ENCODE measurements at places on chromosomes 1 and 21.

GRCh38 chr1:119895102-119895501 lies 1.2 kb downstream of the ADAM30 start:
- no peak for DNase-seq

GRCh38 chr1:34131396-34132160 lies 33.5 kb downstream of the CSMD2 start:
- no peak for DNase-seq

DNA sequence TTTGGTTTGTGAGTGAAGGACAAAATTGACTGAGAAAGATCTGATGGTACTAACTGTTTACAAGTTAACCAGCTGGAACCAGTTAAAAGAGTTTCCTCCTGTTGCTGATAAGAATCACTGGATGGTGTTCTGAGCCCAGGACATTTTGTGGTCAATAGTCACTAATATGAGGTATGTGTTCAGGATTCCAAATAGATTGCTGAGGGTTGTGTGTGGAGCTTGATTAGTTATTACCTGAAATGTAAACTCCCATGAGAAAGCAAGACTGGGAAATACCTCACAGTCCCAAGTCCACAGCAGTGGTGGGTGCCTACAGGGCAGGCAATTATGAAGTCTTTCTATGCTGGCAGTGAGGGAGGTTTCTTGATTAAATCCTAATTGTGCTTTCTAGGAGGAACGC lies 164.6 kb downstream of the DNM3 start:
- DNase-seq = no peak

DNA sequence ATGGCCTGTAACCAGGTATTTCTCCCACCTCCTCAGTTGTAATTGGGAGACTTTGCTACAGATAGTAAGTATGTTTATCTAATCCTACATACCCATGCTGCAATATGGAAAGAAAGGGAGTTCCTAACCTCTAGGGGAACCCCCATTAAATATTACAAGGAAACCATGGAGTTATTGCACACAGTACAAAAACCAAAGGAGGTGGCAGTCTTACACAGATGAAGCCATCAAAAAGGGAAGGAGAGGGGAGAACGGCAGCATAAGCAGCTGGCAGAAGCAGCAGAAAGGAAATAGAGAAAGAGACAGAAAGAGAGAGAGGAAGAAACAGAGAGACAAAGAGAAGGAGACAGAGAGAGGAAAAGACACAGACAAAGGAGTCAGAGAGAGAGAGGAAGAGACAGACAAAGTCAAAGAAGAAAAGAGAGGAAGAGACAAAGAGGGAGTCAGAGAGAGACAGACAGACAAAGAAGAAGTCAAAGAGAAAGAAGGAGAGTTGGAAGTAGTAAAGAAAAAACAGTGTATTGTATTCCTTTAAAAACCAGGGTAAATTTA lies 142.9 kb downstream of the FASLG start:
- no peak for DNase-seq

DNA sequence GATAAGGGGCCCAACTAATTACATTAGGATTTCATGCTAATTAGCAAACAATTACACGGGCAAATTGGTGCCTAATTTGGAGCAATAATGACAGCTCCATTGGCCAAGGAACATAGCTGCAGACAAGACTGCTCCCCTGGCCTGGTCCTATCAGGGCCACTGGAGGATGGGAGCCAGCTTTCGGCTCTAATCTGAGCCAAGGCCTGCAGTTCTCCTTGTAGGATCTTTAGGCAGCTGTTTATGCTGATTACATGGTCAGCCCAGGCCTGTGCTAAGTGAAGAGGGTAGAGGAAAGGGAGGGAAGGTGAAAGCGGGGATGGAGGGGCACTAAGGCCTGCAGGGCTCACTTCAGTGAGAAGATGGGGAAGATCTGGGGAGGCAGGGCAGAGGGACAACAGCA lies 12.4 kb upstream of the ADGRB2 start:
- no peak for DNase-seq

- DNase-seq = no peak
Observed at GRCh38 chr1:158146739-158147138, 34.0 kb upstream of the CD1D start.

- DNase-seq = no peak
Observed at GRCh38 chr1:21547876-21548275, 38.7 kb downstream of the ALPL start.

DNA sequence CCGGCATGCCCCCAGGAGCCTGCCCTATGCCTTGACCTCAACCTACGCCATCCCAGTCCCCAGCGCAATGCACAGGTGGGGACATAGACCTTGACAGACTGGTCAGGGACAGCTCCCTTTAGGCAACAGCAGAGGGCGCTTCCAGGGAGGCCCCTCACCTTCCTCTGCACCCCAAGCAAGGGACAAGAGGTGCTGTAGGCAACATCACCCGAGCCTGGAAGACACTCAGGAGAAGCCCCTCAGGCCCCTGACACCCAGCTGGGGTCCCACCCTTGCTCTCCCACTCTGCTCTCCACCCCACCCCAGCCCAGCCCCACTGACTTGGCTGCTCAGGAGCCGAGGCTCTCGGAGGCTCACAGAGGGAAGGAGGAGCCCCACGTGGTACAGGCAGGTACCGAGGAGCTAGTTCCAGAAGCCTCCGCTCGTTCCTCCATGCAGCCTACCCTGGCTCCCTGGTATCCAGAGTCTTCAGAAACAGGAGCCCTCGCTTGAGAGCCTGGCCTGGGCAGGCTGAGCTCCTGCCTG lies 2.4 kb upstream of the WNT3A start:
- no peak for DNase-seq

DNA sequence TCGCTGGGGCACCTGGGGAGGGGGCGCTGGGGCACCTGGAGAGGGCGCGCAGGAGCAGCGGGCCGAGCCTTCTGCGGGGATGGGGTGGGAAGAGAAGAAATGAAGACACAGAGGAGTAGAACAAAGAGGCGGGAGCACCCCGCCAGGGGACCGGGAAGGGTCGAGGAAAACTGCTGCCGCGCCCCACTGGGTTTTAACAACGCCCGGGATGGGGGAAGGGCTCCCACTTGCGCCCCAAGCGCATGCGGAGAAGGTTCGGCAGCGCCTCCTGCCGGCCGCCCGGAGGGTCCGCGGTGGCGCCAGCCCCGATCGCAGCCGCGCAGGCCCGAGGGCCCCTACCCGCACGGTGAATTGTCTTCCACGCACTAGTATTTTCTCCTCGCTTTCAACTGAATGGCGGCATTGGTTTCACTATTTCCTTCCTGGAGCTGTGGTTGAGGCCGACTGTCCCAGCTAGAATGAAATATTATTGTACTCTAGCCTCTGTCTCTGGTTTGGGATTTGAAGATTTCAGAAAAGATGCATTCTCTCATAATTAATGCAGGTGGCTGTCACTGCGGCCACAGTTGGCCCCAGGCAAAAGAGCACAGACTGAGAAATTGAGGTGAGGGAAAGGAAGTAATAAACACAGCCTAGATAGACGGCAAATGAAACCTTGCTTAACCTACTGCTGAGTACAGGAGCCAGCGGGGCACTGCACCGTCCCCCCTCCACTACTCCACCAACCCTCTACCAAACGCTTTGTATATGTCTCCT lies 57.3 kb downstream of the MAB21L3 start:
- no peak for DNase-seq

- no peak for DNase-seq
Observed at GRCh38 chr1:158185770-158186169, 5.1 kb downstream of the CD1D start.

DNA sequence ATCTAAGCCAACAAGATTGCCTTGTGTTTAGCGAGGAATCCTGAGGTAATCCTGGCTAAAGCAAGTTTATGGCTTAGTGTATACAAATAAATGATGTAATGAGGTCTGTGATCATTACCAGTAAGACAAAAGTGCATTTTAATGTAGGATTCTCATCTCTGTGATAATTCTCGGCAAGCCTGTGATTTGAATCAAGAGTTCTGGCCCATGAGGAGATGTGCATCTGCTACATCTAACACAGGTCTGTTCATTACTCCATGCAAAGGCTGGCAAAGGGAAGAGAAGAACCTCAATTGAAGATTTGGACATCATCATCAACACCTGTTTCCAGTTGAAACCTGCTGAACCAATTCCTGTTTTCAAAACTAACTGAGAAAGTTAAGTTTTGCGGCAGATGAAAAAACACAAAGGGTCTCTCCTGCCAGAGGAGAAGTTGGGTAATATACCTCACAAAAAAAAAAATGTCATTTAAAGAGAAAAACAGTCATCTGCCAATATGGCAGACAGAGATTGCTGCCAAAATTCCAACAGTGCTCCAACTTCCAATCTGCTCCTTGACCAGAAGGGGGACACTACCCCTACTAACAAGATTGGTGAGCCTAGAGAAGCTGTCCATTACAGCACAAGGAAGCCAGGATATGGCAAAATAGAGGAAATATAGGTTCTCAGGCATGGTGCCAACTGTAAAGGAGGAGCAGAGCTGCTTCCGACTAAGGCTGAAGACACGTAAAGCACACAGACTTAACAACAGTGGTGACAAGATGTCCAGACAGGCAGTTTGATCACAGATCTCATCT lies 453.7 kb downstream of the TTLL7 start:
- DNase-seq = no peak

DNA sequence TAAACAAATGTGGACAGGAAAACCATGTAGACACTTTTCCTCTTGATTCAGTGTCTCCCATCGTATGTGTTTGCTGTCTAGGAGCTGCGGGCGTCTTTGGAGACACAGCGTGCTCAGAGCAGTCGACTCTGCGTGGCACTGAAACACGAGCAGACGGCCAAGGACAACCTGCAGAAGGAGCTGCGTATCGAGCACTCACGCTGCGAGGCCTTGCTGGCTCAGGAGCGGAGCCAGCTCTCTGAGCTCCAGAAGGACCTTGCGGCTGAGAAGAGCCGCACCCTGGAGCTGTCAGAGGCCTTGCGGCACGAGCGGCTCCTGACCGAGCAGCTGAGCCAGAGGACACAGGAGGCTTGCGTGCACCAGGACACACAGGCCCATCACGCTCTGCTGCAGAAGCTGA lies 27.2 kb upstream of the DIP2A start:
- DNase-seq = no peak

- DNase-seq = no peak
Observed at GRCh38 chr1:232695621-232696385, 65.9 kb upstream of the SIPA1L2 start.

GRCh38 chr21:42414928-42415769 lies 11.4 kb downstream of the UBASH3A start:
- no peak for DNase-seq

DNA sequence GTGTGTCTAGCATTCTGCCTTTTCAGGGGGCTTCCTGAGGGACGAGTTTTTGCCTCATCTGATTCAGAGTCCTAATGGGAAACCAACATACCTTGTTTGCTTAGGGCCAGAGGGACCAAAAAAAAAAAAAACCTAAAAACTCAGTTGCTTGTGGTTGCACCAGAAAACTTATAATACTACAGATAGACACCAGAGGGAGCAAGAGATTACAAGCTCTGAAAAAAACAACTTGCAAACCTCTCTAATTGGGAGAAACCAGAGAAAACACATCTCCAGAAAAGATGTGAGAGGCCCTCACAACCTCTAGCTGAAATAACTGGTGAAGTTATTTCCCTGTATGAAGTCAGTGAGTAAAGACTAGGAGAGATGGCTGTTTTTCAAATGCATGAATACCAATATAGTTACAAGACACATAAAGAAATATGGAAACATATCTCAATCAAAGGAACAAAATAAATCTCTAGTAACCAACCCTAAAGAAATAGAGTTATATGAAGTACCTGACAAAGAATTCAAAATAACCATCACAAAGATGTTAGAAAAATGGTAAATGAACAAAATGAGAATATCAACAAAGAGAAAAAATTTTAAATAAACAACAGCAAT lies 233.7 kb upstream of the NFIA start:
- DNase-seq = no peak

DNA sequence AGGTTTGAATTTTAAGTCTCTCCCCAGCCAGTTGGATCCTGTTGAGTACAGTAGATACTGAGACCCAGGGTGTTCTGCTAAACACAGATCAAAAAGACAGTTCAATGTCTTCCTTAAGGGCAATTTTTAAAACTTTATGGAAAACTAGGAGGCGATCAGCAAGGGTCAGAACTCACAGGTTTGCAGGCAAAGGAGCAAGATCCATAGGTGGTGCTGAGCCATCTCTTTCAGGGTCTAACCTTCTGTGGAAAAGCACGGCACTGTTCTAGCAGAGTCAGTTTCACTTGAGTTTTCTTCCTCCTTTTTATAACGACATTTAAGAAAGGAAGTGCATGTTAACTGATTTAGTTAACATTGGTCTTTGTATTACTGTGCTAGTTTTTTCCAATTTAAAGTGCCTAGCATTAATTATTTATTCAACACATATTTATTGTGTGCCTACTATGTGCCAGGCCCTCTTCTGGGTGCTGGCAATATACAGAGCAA lies at the start of gene CD84:
Gene CD84, minus strand, starts transcription at position 281 of the 486 bp plus-strand sequence. Its CDS starts 59 bp downstream, at position 222.
- DNase-seq = no peak

DNA sequence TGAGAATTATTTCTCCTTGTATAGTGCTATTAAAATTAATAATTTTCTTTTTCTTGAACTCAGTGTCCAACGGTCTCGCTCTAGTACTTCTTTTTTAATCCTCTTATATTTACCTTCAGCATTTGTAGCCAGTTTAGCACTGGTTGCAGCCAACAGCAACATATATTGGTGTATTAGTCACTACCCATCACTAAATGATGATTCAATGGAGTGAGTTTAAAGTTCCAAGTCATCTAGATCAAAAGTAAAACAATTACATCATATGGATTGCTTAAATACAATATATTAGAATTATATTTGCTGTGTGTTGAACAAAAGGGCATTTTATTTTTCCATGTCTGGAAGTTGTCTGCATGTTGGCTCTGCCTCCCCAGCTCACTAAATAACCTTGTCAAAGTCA lies 591.8 kb downstream of the ADGRL2 start:
- no peak for DNase-seq

DNA sequence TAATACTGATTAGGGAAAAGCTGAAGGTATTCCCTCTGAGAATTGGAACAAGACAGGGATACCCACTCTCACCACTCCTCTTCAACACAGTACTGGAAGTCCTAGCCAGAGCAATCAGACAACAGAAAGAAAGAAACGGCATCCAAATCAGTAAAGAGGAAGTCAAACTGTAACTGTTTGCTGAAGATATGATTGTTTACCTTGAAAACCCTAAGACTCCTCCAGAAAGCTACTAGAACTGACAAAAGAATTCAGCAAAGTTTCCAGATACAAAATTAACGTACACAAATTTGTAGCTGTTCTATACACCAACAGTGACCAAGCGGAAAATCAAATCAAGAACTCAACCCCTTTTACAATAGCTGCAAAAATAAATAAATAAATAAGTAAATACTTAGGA lies 78.6 kb downstream of the EXTL2 start:
- no peak for DNase-seq

DNA sequence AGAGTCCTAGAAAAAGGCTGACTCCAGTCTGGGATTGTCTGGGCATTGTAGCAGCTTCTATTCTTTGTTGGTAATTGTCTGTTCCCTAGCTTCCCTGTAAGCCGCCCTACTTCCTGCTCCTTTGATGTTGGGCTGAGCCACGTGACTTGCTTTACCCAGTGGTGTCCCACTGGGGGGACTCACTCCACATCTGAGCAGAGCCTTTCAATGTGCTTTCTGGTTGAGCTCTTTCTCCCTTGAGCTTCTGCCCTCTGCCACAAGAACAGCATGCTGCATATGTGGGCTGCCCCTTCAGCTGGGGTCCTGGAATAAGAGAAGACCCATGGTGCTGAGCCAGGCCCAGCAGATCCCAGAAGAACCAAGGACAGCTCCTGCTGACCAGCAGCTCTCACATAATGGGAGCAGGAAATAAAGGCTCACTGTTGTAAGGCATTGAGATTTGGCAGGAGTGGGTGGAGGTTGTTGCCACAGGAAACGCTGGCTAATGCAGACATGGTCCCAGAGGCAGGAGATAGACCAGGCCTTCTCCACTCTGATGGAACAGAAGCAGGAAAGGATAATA lies 276.3 kb upstream of the GJB5 start:
- DNase-seq = no peak

All from thoracic aorta (tissue), 2 donors.